Caco-2 (cell line): ENCODE measurements at places on chromosomes 11 and 22. TPM values are rescaled to one million over a fixed set of nuclear protein-coding genes. Genes with fewer than 3 reads are reported as not detected.

The DKK3 gene
- total RNA-seq, result 156 and 165 TPM in 2 replicates

The OR52N4 gene
- total RNA-seq, result not detected in 2 replicates

The ALG9 gene
- 55.3 and 57.4 TPM in 2 replicates for total RNA-seq

The OR4A47 gene
- total RNA-seq, result not detected in 2 replicates

The MS4A12 gene
- not detected in 2 replicates for total RNA-seq

The MMP12 gene
- not detected in 2 replicates for total RNA-seq
